ENCODE measurements at places on chromosomes 12 and 14. TPM values are rescaled to one million over a fixed set of nuclear protein-coding genes. Genes with fewer than 3 reads are reported as not detected.

Gene MUCL1
- 1,631 TPM for total RNA-seq

Gene SDR9C7
- 114 TPM for total RNA-seq

Gene CD27
- total RNA-seq: 0.89 TPM

Gene TSPAN31
- 76.4 TPM for total RNA-seq

Gene DEGS2
- total RNA-seq: 136 TPM

Gene DHRS4L2
- total RNA-seq: 15.8 TPM

Gene IFNG
- not detected for total RNA-seq

DNA sequence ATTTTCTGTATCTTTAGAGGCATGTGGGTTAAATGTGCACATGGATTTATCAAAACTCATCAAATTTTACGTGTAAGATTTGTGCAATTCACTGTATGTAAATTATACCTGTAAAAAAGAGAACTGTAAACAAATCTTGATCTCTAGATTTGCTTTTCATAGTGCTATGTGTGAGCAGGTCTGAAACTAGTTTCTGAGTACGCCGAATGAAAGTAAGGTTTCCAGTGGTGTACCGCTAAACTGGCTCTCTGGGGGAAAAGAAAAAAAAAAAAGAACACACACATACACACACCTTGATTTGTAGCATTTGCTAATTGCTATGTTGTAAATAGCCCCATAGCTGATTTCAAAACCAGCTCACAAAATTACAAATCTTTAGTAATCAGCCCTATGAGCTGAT lies 8.6 kb upstream of the SLC41A2 start:
- no peak for DNase-seq

DNA sequence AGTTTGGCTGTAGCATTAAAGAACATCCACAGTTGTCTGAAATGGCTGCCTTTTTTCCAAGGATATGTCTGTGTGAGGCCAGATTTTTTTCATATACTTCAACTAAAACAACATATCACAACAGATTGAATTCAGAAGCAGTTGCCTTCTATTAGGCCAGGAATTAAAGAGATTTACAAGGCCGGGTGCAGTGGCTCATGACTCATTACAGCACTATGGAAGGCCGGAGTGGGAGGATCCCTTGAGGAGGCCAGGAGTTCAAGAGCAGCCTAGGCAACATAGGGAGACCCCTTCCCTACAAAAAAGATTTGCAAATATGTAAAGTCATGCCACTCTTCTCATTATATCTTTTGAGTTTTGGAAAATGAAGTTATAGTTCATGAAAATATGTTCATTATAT lies 108.6 kb downstream of the KTN1 start:
- no peak for DNase-seq

- no peak for DNase-seq
Observed at GRCh38 chr12:18653465-18653864, 84.3 kb downstream of the PLCZ1 start.

- no peak for DNase-seq
Observed at GRCh38 chr14:72902801-72903530, 9.1 kb upstream of the DPF3 start.

DNA sequence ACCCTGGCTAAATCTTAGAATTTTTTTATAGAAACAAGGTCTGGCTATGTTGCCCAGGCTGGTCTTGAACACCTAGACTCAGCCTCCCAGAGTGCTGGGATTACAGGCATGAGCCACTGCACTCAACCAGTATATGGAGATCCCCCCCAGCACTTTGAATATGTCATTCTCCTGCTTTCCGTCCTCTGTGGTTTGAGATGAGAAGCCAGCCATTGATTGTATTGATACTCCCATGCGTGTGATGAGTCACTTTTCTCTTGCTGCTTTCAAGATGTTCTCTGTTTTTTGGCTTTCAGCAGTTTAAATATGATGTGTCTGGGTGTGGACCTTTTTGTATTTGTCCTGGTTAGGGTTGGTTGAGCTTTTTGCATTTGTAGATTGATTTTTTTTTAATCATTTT lies 75.2 kb upstream of the DNM1L start:
- no peak for DNase-seq

DNA sequence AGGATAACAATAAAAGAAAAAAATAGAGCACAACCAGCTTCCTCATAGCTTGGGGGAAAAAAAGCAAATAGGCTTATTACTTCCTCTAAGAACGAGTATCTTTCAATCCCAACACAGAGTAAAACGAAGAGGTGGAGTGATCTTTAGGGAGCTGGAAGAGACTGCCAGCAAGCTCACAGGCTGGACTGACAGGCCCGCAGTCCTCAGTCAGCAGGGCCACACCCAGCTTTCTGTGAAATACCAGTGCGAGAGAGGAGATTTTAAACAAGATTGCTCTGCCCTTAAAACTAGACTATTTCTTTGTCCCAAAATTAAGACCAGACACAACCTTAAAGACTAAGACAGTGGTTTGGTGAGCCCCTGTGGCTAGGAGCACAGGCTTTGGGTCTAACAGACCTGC lies 32.9 kb downstream of the SETD3 start:
- no peak for DNase-seq

- no peak for DNase-seq
Observed at GRCh38 chr14:66322564-66322963, 163.6 kb upstream of the CCDC196 start.

GRCh38 chr14:50941151-50941550 lies 3.1 kb downstream of the PYGL start:
- no peak for DNase-seq

GRCh38 chr12:118371321-118372282 lies 1.1 kb downstream of the TAOK3 start:
- DNase-seq: peak; percentile 84

GRCh38 chr14:91342206-91342760 lies 75.3 kb downstream of the CCDC88C start:
- no peak for DNase-seq

DNA sequence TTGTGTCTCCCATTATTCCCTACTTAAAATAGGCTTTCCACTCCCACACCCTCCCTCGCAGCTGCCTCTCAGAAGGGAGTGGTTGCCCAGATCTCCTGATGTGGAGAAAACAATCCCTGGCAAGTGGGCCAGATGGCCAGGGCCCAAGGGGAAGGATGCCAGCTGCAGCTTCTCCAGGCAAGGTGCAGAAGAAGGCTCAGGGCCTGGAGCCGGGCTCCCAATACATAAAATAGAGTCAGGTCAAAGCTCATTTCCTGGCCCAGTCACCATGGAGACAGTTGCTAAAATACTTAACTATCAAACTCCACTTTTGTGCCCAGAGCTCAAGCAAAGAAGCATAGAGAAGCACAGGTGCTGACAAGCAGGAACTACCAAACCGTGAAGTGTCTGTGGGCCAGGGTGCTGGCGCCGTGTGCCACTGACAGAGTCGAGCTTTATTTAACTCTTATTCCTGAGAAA lies 45.7 kb upstream of the ITPR2 start:
- peak; percentile 93 for DNase-seq

DNA sequence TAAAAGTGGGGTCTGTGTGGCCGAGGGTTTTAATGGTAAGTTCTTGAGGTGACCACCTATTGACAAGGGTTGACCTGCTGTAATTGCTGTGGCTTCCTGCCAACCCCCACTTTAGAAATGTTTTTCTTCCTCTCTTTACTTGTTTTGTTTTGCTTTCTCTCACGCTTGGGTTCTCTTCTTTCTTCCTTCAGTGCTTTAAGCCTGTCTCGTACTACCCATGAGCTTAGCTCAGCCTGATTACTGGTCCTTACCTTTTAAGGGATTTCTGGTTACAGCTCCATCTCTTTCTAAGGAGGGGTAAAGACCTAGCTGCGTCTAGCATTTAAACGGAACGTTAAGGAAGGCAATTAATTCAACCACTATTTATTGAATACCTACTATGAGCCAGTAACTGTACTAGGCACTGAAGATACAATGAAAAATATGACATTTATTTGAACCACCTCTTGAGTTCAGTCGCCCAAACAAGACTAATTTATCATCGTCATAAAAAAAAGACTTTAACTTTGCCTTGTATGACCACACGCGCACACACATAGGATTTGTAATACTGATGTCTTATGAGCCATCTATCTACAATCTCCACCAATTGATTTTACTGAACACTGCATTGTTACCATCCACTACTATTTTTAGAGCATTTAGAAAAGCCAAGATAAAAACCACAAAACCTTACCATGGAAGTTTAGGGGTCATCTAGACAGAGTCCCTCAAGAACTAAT lies 888 bp upstream of the PPP1R12A start:
- DNase-seq: peak; percentile 24

DNA sequence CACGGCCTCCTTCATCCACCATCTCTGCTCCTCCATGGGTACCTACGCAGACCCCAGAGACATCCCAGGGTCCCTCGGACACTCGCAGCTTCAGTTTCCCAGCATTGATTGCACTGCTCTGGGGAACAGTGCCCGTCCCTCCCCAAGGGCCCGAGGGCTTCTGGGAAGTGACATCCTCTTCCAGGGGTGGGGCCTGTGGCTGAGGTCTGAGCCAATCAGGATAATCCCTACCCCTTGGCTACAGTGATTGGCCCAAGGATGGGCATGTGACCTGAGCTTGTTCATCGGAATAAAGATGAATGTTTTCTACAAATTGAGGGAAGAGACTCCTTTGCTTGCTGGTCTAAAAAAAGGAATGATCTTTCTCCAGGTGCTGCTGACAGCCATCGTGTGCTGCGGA lies 37.3 kb upstream of the MYL2 start:
- DNase-seq: no peak

- no peak for DNase-seq
Observed at GRCh38 chr12:30646821-30647220, 48.8 kb downstream of the IPO8 start.

- no peak for DNase-seq
Observed at GRCh38 chr12:68028647-68029046, 39.4 kb downstream of the IFNG-AS1 start.

- DNase-seq: no peak
Observed at GRCh38 chr12:95836185-95836609, 22.6 kb upstream of the SNRPF start.

DNA sequence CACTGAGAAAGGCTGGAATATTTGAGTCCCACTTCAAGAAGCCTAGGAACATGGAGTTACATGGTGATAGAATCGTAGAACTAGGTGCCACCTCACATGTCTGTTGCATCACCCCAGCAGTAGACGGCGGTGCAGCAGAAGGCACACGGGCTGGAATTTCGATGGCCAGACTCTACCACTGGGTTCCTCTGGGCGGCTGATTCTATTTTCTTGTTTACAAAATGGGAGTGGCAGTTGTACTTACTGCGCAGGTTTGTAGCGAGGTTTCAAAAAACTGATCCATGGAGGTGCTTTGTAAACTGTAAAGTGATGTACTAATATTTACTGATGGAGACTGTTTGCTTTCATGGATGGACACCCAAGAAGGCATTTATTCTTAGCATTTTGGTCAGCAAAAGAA lies 45.7 kb downstream of the WDR20 start:
- no peak for DNase-seq

DNA sequence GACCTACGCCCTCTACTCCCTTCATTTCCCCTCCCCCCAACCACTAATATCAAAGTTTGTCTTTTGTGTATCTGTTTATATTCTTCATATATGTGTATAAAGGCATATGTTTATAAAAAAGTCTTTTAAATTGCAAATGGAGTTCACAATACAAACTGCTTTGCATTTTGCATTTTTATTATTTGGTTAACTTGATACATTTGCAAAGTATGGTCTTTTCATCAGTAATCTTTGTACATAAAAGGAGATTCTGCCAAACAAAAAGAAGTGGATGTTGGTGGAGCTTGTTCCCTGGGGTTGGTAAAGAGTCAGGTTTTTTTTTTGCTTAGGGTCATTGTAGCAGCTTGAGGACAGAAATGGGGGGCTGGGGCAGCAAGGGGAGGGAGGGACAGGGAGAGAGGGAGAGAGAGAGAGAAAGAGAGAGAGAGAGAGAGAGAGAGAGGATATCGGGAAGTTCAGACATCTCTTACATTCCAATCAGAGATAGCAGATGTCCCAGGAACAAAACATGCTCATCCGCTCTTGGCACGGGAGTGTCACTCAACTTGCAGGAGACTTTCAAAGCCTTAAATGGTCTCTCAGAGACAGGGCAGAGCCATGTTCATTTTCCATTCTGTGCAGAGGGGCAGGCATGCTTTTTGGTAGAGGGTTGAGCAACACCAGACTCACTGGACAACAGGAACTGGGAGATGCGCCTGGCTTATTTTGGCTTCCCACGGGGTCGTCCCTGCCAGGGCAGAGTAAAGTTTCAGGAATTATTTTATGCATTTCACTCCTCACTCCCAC lies 44.8 kb upstream of the TBX5 start:
- no peak for DNase-seq

DNA sequence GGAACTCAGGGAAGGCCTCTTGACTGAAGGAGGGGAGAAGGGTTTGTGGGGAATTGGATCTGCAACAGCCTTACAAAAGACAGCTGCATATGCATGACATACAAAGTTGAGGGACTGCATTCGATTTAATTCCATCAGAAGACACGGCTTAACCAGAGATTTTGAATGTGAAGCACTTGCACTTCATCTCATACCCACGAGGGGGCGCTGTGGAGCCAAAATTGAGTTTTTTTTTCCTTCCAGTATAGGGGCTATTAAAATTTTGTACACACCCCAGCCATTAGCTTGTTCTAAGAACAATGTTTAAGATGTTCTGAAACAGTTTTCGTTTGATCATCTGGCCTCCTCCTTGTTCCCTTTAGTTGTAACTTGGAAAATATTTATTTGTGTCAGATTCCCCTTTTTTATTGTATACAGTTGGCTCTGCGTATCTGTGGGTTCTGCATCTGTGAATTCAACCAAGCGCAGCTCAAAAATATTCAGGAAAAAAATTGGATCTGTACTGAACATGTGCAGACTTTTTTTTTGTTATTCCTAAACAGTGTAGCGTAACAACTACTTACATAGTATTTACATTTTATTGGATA lies 1.6 kb downstream of the SUDS3 start:
- peak; percentile 94 for DNase-seq

DNA sequence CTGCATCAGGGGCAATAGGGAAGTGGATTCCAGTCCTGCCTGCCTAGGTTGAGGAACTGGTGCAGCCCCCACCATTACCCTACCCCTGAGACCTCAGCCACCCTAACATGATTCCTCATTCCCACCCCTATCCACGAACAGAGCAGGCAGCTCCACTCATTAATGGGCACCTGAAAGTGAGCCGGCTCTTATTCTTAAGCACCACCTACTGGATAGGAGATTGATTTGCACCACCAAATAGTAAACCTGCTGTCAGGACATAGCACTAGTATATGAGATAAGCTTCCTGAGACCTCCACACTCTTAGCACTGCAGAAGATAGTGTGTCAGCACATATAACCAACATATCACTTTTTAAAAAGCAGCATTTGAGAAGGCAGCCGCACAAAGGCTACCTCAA lies 573.2 kb downstream of the SOX5 start:
- no peak for DNase-seq

- no peak for DNase-seq
Observed at GRCh38 chr14:102154121-102154520, 14.4 kb downstream of the WDR20 start.

DNA sequence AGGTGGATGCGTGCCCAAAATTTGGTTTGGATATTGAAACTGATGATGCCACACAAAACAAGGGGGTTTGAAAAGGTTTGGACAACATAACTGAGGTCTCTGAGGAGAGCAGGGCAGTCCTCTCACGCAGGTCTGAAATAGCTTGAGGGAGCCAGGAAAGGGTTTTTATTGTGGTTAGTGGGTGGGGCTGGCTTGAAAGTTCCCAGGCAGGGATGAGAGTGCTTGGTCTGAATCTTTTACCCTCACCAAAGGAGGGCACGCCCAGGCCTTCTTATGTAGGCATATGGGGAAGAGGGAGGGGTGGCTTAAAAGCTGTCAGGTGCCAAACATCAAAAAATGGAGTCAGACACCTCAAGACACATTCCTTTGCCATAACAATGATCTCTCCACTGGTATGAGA lies 493.1 kb upstream of the CCDC196 start:
- no peak for DNase-seq
